ENCODE measurements at places on chromosomes 1 and 21.
A peak's percentile ranks its signal among the peaks of the same experiment; 100 is the strongest.

- DNase-seq: no peak
These were observed 83.9 kb downstream of the PCNX2 start for GRCh38 chr1:233211595-233211994.

- DNase-seq: no peak
These were observed 80.1 kb upstream of the PUM1 start for GRCh38 chr1:31145648-31146047.

- DNase-seq: no peak
These were observed 37.6 kb downstream of the MCOLN2 start for GRCh38 chr1:84959294-84959693.

- no peak for DNase-seq
These were observed 82.6 kb downstream of the ATF6 start for GRCh38 chr1:161848676-161849075.

DNA sequence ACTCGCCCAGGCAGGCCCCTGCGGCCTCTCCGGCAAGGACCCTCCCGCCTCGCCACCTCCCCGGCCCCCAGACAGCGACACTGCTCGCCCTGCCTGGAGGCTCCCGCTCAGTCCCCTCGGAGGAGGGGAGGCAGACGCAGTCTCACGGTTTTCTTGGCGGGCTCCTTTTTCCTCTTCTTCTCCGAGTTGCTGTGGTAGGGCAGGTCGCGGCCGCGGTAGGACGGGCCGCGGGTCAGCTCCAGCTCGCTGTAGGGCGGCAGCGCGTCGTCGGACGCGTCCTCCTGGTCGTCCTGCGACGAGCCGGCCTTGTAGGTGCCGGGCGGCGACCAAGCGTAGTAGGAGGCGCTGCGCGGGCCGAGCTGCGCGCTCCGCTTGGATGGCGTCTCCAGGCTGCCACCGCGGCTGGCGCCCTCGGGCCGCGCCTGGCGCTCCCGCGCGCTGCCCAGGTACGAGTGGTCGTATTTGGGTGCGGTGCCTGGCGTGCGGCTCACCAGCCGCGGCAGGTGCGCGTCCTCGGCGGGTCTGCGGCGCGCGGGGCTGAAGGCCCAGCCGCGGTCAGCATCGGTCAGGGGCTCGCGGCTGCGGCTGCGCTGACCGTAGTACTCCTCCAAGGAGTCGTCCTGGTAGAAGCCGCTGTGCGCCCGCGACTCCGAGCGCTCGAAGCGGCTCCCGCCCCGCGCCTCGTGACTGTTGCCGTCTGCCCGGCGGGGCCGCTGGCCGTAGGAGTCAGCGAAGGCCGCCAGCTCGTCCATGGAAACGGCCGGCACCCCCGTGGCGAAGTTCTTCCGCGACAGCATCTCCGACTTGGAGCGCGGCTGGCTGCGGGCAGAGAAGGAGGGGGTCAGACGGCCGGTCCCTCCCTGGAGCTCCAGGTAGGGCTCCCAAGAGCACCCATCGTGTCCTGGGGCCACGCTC lies 44.8 kb upstream of the TADA1 start:
- no peak for DNase-seq

DNA sequence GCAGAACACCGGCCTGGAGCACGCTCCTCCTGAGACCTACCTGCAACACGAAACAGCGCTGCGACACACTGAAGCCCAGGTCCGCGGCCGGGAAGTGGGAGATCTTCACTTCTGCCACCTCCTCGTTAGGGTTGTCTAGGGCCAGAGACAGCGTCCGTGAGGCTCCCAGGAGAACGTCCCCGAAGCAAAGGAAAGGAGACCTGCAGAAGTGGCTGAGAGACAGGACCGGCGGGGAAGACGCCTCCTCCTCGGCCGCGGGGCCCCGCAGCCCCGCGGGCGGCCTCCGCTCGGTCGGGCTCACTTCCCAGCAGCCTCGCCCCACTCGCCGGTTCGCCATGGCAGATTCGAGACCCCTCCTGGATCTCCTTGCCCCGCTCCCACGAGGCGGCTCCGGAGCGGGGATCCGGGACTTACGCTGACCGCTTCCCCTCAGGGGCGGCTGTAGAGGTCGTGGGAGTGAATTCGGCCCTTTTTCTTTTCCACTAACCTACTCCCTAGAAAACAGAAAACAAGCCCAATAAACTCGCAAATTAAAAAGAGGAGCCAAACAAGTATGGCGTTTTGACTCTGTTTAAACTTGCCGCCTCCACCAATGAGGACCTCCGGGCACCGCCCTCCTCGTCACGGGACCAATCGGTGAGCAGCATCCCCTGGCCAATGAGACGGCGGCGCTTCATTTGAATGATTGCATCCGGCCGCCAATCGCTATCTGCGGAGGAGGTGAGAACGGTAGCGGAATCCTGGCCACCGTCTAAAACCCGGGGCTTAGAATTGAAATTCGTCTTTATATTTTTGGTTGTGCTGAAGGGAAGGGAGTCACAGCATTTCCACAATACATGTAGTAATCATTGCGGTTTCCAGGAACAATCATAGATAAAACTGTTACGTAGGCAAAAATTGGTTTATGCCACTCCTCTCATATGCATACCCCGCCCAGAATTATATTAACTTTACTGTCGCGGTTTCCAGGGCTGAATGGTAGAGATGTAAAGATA lies at the start of gene ASPM:
TSS of gene ASPM (minus strand) at position 569 of the 995 bp plus-strand sequence. CDS start at position 337, 232 bp downstream.
- peak; percentile 88 for DNase-seq

- DNase-seq: no peak
These were observed 726 bp downstream of the TACSTD2 start for GRCh38 chr1:58576325-58576726.

- no peak for DNase-seq
These were observed 52.1 kb upstream of the KRTAP19-8 start for GRCh38 chr21:31090376-31090775.

GRCh38 chr1:74771913-74772515 lies 39.1 kb downstream of the TYW3 start:
- no peak for DNase-seq

GRCh38 chr1:92299477-92300150 lies 755 bp downstream of the RPAP2 start:
- DNase-seq: no peak

GRCh38 chr1:205986292-205986691 lies 16.9 kb downstream of the RAB7B start:
- no peak for DNase-seq

GRCh38 chr1:54643736-54644135 lies 2.1 kb downstream of the MROH7 start:
- no peak for DNase-seq

DNA sequence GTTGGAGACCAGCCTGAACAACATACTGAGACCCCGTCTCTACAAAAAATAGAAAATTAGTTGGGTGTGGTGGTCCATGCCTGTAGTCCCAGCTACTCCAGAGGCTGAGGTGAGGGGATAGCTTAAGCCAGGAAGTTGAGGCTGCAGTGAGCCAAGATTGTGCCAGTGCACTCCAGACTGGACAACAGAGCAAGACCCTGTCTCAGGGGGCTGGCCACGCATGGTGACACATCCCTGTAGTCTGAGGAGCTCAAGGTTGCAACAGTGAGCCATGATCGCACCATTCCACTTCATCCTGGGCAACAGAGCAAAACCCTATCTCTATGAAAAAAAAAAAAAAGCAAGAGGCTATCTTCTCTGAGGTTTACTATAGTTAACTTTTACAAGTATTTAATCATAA lies 12.7 kb upstream of the UBE4B start:
- DNase-seq: no peak

DNA sequence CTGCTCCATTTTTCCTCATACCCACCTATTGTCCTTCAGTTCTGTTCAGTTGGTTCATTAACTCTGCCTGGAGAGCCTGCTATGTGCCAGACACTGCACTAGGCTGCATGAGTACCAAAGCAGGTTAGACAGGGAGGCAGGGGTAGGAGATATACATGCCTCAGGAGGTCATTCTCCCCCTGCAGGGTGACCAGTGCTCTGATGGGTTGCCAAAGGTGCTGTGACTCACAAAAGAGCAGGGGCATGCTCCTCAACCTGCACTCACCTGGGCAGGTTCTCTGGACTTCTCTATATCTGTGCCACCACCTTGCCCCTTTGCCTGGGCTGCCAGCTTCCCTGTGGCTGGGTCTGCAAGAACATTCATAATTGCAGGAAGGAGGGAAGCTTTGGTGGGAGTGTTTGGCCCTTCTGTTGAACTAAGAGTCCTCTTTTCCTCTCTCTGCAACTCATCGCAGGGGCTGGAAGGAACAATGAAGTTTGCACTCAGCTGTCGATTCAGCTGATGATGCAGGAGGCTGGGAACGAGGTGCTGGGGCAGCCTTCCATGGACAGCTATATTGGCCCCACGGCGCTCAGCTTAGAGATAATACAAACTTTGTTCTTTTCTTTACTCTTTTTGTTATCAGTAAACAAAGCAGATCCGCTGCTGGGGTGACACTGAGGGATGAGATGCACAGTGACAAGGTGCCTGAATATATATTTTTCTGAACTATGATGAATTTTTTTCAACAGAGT lies 356.4 kb upstream of the PLXNA2 start:
- no peak for DNase-seq

- no peak for DNase-seq
These were observed 50.5 kb downstream of the ABCD3 start for GRCh38 chr1:94468708-94469107.

DNA sequence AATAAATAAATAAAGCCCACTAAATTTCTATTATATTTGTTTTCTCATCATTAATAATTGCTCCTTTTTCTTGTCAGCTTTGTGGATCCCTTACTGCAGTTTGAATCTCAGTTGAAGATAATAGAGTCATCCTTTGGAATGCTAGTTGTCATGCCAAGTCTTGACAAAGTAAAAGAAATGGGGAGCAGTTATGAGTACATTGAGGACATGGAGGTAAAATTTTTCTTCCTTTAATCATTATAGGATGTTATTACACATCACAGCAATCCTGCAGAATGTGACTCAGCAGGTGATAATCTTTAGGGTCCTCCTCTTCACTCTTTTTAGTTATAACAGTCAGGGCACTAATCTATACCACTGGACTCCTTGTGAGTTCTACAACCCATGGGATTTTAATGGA lies 24.1 kb downstream of the MROH9 start:
- no peak for DNase-seq

DNA sequence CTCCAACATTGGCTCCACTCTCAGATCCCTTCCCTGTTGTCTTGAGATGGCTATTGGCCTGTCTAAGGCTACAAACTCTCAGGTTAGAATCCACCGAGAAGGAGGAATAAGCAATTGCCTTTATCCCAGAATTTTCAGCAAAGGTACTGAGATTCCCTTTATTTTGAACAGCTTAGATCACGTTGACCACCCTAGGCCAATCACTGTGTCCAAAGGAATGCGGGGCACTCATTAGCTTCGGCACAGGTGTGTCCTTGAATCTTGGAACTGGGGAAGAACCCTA lies 6.9 kb downstream of the S100A11 start:
- no peak for DNase-seq

- DNase-seq: no peak
These were observed 135.8 kb downstream of the SYF2 start for GRCh38 chr1:25096307-25097150.

DNA sequence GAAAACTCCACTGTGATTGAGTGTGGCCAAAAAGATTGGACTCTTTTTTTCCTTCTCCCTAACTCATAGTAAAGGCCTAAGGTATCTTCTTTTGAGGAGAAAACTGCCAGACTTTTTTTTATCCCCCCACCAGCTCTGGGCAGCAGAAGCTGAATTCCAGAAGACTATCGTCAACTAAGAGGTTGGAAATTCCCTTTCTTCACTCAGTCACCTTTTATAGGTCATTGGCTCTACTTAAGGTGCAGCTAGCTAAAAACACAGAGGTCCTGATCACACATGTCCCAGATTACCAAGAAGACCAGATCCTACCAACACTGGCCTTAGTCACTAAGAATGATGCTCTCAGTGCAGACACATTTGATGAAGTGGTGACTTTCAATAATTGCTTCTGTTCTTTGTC lies 1441.2 kb downstream of the PLA2G4A start:
- no peak for DNase-seq
